GM12865 (cell line): ENCODE measurements at places on chromosomes 1 and 21.

DNA sequence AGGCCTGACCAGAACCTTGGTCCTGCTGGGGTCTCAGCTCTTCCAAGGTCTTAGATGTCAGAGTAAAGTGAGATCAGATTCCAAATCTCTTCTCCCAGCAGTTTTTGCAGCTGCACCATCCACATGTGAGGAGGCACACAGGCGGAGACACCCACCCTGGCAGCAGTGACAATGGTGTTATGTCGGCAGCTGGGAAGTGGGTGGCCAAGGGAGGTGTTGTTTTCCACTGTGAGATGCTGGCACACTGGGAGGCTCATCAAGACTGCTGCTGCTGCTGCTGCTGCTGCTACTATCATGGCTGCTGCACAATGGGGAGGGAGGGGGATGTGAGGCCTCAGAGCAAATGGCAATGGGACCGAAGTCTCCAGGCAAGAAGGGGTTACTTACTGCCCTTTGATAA, 23.6 kb downstream of the CAMK2N1 start:
- no peak for DNase-seq

DNA sequence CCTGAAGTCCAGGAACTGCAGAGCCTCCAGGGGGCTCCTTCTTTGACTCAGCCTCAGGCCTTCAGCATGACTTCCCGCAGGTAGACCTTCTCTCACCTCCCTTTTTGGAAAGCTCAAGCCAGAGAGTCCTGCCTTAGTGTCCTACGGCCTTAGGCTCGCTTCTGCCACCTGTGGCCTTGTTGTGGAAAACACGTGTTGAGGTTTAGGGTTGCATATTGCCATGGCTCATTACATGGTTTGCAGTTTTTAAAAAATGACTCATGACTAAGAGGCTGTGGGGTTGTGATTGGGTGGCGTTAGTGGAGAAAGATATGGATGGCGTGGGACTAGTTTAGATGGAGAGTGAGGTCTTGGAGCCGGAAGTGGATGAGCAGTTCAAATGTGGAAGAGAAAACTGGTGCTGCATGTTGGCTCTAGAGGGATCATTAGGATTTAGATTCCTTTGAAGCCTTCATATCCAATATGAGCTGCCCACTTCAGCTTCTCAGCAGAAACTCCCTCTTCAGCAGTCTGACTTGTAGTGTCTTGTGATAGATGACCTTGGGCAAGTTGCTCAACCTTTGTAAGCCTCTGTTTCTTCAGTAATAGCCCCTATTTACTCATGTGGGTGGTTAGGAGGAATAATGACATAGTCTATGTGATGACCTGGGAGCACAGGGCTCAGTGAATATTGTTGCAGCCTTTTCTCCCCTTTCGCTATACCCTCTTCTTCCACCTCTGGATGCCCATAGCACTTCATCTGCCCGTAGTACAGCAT, 6.5 kb upstream of the FGGY start:
- peak; percentile 79 for DNase-seq

- DNase-seq, result no peak
Observed at GRCh38 chr1:172473302-172473701, 29.4 kb upstream of the PIGC start.

- no peak for DNase-seq
Observed at GRCh38 chr1:153659175-153659534, 652 bp downstream of the SNAPIN start.

DNA sequence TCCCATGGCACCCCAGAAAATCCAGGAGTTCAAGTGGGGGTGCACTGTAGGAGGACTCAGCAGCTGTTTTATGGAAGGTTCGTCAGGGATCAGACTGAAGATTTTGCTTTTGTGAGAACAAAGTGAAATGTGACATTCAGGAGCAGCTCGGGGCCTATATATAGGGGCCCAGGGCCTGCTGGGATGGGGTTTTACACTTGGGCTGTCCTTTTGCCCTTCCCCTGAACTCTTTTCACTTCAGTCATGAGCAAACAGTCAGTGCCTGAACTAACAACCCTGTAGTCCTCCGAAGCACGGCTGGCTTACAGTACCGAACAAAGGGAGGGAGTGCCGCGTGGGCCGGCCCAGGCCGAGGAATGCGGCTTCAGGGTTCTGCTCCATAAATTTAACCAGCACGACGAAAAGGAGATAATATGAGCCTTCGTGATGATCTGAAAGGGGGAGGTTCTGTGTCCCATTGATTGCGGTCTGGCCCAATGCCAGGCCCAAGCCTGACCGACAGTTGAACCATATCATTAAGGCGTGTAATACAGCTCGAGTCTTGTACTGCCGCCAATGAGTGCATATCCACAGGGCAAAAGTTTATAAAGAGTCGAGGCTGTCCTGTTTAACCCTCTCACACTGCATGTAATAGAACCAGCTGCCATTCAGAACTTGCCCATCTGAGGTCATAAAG, 139.9 kb downstream of the DHRS3 start:
- DNase-seq, result no peak

GRCh38 chr1:178919581-178919980, 48.7 kb upstream of the ANGPTL1 start:
- no peak for DNase-seq

GRCh38 chr1:66331658-66332547, 202.1 kb upstream of the SGIP1 start:
- peak; percentile 65 for DNase-seq

DNA sequence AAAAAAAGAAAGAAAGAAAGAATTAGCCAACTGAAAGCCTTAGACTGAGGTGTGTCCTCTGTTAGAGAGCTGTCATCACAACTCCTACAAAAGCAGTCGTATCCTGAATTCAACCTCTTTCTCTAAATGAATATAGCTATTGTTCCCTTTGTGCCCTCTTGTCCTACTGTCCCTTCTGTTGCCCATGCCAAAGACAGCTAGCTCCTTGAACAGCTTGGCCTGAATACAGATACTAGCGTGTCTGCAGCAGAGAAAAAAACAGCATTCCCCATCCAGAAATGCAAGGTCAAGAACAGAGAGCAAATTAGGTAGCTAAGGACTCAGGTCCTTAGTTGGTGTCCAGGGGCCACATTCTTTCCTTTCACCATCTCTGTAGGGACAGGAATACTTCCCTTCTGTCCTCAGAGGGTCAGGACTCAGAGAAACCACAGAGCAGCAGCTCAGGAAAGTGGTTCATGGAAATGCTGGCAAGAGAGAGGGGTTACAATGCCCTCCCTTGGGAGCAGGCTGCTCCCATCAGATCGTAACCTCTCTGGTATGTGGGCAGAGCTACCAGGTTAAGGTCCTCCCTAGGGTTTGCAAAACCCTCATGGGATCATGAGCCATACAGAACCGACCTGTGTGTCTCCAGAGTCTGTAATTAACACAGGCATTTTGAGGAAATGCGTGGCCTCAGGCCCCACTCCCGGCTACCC, 1.8 kb upstream of the ZBTB48 start:
- no peak for DNase-seq

DNA sequence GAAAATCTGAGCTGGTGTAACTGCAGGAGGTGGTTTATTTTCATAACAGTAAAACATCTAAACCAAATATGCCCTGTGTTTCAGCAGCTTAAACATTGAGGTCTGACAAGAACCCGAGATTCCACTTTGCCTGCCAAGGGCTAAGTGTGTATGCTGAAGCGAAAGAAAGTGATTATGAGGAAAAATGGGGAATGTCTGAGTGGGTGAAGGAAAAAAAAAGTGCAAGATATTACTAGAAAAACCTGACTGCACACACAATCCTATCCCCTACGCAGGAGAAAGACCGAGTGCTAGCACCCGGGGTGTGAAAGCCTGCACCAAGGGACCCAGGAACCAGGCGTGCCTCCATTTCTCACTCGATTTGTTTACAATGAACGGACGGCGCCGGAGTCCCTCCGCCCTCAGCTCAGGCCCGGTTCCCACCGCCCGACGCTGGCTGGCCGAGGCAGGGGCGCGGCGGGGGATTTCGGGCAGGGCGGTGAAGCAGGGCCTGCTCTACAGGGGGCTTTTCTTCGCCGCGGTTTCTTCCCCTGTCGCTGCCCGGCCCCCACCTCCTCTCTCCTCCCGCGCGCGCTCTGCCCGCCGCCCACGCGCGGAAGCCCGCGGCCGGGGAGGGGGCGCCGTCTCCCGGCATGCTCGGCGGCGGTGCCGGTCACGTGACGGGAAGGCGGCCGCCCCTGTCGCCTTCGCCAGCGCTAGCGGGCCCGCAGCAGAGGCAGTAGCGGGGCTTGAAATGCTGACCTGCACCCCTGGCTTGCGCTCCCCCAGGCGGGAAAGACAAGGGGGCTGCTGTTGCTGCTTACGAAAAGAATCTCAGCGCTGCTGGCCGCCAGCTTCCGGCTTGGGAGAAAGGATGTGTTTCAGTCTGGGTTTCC, 35.9 kb downstream of the ITPKB start:
- peak; percentile 84 for DNase-seq

DNA sequence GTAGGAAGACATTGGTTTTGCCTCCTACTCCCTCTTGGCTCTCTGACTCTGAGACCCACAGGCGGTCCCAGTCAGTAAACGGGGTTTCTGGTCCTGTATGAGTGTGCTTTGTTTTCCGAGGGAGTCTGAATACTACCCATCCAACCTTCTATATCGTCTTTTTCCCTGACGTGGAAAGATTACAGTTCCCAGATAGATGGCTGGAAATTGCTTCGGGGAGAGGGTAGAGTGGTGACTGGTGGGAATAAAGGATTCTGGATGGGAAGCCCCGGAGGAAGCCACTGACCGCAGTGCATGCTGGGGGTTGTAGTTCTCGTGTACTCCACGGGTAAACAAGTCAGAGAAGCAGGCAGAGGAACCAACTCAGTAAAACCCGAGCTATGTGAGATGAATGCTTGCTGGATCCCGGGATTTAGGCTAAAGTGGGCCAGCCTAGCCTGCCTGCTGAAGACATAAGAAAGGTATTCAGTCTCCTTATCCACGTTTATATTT, 66.2 kb upstream of the IRF2BP2 start:
- DNase-seq, result peak; percentile 59

DNA sequence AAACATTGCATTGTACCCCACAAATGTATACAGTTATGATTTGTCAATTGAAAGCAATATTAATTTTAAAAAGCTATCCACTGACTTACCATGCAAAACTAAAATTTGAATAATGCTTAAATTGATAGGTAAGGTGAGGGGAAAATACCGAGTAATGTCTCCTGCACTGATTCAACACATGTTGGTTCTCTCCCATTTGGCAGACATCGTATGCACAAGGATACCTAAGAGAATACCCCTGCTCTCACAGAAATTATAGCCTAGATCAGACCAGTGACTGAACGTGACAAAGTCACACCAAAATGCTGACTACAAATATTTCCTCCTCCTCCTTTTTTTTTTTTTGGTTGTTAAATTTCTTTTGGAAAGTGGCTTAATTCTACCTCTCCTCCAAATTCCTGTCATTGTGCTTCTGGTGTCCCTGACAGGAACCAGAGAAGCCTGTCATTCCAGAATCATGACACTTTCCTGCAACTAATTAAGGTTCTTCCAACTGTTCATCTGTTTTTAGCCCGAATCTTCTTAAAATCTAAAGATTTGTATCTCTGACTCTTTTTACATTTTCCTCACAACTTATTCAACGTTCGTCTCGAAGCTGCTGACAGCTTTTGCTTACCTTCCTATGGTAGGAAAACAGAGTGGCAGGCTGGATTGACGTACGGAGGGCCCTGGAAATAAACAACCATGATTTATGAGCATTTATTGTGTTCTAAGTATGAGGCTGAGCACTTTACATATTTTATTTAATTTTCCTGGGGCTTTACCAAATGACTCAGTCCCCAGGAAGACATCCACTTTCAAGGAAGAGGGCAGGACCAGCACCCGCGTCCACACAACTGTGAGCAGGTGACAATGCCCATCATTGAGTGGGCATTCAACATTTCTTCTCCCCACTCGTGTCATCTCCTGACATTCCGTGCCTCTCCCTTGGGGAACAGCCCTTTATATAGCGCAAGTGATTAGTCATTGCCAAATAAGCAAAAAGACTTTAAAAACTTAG, 57.9 kb upstream of the KCNE2 start:
- no peak for DNase-seq

DNA sequence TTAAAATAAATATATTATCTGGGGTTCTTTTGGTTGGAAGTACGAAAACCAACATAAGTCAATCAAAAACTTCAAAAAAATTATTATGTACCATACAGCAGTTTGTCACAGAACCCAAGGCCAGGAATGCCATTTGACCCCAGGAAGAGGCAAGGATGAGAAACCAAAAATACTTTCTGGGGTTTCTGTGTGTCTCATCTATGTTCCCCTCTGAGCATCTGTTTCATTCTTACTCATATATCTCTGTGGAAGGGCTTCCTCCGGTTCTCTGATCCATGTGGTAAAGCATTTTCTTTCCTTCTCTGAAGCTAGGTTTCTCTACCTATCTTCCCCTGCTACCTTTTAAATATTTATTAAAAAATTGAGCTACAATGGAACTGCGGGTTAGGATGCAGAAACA, 9.8 kb upstream of the FCRL1 start:
- DNase-seq, result peak; percentile 50

GRCh38 chr1:15141935-15142539, 11.5 kb upstream of the TMEM51 start:
- no peak for DNase-seq

DNA sequence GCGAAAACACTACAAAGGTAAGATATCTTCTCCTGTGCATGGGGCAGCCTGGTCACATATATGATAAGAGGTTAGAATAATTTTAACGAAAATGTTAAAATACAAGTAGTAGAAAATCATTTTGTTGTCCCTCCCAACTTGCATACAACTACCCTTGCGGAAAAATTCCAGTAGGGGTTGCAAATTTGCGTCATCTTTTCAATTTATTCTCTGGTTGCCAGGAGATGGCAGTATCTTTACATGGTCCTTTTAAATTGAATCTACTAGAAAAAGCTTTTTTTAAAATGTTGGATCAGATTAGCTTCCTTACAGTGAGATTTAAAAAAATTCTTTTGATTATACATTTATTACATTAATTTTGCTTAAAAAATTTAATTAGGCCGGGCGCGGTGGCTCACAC, 10.9 kb downstream of the S100PBP start:
- no peak for DNase-seq

- DNase-seq, result peak; percentile 51
Observed at GRCh38 chr1:98468111-98468717, 193.3 kb upstream of the SNX7 start.

GRCh38 chr1:214003233-214003632, 15.5 kb downstream of the PROX1 start:
- DNase-seq, result no peak

- peak; percentile 87 for DNase-seq
Observed at GRCh38 chr21:26169061-26169610, 1.4 kb downstream of the APP start.

- DNase-seq, result no peak
Observed at GRCh38 chr1:183648042-183648441, 5.1 kb downstream of the APOBEC4 start.

- no peak for DNase-seq
Observed at GRCh38 chr1:114594046-114594445, 12.6 kb upstream of the BCAS2 start.

GRCh38 chr1:99681583-99681982, 35.7 kb downstream of the PALMD start:
- no peak for DNase-seq
